ENCODE measurements at places on chromosomes 7 and 10. TPM values are rescaled to one million over a fixed set of nuclear protein-coding genes. Genes with fewer than 3 reads are reported as not detected.

DNA sequence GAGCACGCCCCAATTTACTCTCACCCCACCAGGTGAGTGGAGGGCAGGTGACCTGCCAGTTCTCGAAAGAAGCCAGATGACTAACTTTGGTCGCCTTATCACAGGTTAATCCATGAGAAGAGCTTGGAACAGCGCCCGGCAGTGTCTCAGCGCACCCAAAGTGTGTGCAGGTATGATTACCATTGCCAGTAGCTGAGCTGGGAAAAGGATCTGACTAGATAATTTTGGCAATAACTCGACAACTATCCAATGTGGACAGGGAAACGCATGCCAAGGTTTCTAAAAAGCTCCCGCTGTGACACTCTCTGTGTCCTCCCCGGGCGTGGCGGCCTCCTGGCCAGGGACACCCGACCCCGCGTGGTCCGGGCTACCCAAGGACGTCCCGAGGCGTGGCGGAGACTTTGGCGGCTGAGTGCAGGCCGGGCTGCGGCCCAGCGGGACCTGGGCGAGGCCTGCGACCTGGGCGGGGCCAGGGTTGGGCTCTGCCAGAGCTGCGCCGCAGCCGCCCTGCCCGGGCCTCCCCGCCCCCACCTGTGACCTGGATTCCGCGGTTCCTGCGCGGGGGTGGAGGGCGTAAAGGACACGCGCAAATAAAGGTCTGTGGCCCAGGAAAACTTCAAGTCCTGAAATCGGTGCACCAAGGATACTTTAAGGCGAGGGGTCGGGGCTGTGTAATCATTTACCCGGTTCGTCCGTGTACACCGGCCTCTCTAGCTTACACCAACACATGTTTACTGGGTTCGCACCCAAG, 13.7 kb upstream of the WAPL start:
- peak; percentile 44 for DNase-seq

DNA sequence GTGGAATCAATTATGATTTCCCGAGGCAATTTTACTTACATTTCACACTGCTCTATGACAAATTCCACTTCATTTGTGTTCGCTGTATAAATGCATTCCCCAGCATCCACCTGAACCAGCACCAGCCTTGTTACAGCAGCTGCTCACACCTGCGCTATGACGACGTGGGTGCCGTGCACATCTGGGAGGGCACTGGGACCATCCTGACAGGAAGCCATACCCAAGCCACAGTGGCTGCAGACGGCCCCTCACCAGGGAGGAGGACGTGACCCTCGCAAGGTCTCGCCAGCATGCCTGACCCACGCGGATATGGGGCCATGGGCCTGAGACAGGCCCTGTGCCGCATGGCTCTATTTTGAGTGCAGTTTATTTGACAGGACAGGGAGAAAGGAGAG, 201.3 kb downstream of the MAD1L1 start:
- no peak for DNase-seq

The GRM8 gene
- 1.3 TPM for total RNA-seq

- no peak for DNase-seq
These were observed 24.4 kb downstream of the CACNA2D1 start for GRCh38 chr7:82419200-82419599.

The DENND2A gene
- total RNA-seq: 4.0 TPM

The PARP12 gene
- total RNA-seq: 21.9 TPM

- DNase-seq: no peak
These were observed 2.0 kb downstream of the SAMD9 start for GRCh38 chr7:93115796-93116195.

DNA sequence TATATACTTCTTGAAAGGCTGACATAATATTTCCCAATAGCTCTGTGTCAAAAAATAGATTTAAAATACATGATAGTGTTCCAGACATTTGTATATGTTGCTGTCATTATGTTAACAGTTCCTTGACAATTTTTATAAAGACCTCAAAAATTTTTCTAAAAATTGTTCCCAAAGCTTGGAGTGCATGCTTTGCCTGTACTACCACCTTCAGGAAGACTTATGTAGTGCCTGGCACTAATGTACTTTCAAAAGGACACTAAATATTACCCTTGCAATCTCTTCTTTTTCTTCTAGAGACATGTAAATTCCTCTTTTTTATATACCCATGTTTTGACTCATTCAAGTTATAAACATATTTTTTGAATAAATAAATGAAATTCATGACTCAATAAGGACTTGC, 48.0 kb upstream of the SP8 start:
- DNase-seq: no peak

- peak; percentile 27 for DNase-seq
These were observed 652 bp downstream of the KAZALD1 start for GRCh38 chr10:101062232-101063049.

GRCh38 chr10:89390476-89391225, 1.8 kb upstream of the IFIT1 start:
- DNase-seq: no peak

- no peak for DNase-seq
These were observed 245.8 kb downstream of the FRMD4A start for GRCh38 chr10:14084875-14085274.

- no peak for DNase-seq
These were observed 202.9 kb upstream of the TCERG1L start for GRCh38 chr10:131514454-131514853.

DNA sequence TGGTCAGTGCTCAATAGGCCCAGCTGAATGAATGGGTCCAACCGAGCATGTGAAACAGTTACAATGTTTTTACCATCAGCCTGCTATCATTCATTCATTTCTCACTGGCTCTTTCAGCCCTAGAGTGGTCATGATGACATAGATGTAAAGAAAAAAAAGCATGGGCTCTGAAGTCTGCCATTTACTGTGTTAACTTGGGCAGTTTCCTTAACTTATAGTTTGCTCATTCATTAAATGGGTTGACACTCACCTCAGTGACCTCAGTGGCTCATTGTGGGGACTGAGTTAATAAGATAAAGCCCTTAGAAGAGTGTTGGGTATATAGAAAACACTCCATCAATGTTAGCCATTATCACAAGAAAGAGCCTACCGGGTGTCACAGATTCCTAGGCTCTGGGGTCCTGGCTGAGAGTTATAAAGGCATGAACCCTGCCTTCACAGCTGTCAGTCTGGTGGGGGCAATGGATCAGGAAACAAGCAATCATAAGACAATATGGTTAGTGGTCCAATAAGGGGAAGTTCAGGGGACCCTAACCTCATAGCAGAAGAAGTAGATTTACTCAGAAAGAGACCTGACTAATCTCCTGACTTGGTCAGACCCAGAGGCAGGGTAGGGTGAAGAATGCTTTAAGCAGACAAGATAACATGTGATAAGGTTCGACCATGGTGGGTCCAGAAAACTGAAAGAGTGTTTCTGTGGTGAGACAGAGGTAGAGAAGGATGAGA, 29.7 kb upstream of the GPAM start:
- no peak for DNase-seq

The LRRC72 gene
- total RNA-seq: not detected

The LOXL4 gene
- total RNA-seq: 26.8 TPM

The PRLHR gene
- not detected for total RNA-seq

DNA sequence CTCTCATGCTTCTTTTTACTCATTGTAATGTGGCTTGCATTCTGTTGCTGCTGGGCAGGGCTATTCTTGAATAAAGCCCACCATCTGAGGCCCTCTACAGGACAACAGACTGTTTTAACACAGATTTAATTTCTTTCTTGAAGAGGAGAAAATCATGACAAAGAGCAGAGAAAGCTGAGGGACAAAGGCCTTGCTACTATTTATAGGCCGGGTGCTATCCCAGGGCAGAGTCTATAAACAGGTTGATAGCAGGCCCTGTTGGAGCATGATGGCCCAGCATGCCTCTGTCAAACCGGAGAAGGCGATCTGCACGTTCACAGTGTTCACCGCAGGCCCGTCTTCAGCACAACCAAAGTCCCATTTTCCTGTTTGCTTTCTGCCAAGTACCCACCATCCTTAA, 3.0 kb downstream of the VIPR2 start:
- no peak for DNase-seq

DNA sequence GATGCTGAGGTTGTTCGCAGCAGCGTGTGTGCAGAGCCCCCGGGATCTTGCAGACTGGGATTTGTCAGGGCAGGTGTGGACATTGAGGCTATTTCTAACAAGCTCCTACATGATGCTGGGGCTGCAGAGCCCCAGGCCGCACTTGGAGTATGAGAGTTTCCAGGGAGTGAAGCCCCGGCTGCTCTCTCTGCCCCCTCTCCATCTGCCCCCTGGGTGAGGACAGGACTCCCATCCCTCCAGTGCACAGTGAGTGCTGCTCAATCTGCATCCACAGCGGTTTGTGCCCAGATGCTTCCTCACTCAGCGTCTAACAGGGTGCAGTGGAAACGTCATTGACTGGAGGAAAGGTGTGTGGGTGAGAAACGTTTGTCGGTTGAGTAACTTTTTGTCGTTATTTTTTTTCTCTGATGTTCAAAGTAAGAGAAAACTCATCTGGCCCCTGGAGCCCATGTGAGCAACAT, 25.3 kb downstream of the IL2RA start:
- no peak for DNase-seq

The TLX1 gene
- 0.05 TPM for total RNA-seq

GRCh38 chr7:124934841-124935240, 5.2 kb upstream of the POT1 start:
- DNase-seq: no peak

GRCh38 chr10:5530412-5530806, 5.6 kb downstream of the CALML3 start:
- DNase-seq: no peak

- DNase-seq: no peak
These were observed 31.1 kb upstream of the CNPY1 start for GRCh38 chr7:155577509-155577905.

The TRPV6 gene
- 82.0 TPM for total RNA-seq

DNA sequence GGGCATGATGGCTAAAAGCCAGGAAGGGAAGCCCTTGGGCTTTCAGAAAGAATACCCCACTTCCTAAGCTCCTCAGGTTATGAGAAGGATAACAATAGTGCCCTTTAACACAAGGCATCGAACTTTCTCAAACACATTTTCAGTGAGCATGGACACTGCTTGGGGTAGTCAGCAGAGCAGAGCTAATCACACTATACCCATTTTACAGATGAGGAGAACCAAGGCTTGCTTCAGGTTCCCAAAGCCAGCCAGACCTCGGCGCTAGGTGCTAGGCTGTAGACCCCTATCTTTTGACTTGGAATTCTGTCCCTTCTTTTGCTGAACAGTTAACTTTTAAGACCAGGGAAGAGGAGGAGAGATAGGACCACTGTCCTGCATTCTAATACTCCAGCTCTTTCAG, 1.8 kb downstream of the NEURL1 start:
- DNase-seq: no peak

DNA sequence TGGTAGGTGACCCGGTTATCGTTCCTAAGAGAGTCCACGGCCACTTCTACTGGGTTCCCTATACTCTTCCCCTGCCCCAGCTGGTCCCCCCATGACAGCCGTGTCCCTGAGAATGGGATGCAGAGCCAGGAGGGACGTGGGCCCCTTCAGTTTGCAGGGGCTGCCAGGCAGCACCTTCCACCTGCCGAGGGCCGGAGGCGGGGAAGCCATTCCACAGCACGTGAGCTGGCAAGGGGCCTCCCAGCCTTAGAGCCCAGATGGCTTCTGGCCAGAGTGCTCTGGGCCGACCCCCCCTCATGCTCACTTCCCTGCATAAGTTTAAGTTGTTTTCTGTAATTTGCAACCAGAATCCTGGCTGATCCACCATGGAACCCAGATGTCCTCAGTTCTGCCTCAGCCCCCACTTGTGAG, 39.0 kb downstream of the DIP2C start:
- no peak for DNase-seq

The CCL26 gene
- not detected for total RNA-seq

The MMRN2 gene
- total RNA-seq: 26.1 TPM

The OR13A1 gene
- total RNA-seq: not detected

- no peak for DNase-seq
These were observed 295.9 kb downstream of the PTEN start for GRCh38 chr10:88159127-88159829.

GRCh38 chr10:114552050-114552449, 106.0 kb downstream of the ABLIM1 start:
- no peak for DNase-seq

DNA sequence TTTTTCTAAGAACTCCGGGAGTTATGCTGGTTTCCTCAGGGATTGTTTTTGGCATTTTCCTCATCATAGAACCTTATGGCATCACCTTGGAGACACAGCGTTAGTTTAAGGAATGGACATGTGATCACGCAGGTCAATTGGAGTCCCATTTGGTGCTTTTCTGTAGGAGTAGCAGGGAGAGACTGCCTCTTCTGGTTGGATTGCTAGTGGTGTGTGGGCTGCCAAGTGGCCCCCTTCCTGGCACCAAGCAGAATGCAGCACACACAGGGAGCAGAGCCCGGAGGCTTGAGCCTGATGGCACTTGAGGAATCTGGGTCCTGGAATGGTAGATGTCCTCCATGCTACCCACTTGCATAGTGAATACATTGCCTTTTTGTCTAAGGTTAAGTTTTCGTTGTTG, 57.9 kb downstream of the SDK1 start:
- no peak for DNase-seq

GRCh38 chr7:101939136-101939695, 121.8 kb downstream of the CUX1 start:
- DNase-seq: no peak

DNA sequence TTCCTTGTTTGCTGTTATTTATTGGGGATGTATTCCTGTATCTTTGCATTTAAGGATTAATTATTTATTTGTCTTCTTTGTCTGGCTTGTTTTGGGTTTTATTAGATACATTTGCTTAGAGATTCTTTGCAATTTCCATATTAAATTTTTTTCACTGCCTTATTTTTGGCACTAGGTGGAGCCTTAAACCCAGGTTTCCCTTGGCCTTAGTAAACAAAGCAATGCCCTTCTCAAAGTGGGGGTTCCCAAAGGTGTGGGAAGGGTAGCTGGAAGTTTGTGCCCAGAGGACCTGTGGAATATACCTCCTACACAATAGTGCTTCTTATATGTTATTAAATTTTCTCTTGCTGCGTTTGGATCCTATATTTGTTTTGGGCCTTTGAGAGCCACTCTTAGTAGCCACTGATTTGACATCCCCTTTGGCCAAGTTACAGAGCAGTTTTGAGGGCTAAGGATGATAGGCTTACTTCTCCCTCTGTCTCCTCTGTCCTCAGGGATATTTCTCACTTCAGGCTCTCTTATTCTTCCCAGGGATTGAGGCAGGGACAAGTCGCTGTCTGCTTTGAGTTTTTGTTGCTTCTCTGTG, 162.3 kb downstream of the ITGB1 start:
- peak; percentile 8 for DNase-seq

- DNase-seq: peak; percentile 10
These were observed 185.8 kb downstream of the GRM8 start for GRCh38 chr7:127066974-127067373.

The SAP25 gene
- 19.5 TPM for total RNA-seq
